MCF 10A (cell line): ENCODE measurements at places on chromosomes 1 and 21. TPM values are rescaled to one million over a fixed set of nuclear protein-coding genes. Genes with fewer than 3 reads are reported as not detected.
A peak's percentile ranks its signal among the peaks of the same experiment; 100 is the strongest.

Gene FCRL5
- not detected in 2 replicates for total RNA-seq

- DNase-seq = no peak
Measured at GRCh38 chr21:35053356-35054096, 4.4 kb upstream of the RUNX1 start.

DNA sequence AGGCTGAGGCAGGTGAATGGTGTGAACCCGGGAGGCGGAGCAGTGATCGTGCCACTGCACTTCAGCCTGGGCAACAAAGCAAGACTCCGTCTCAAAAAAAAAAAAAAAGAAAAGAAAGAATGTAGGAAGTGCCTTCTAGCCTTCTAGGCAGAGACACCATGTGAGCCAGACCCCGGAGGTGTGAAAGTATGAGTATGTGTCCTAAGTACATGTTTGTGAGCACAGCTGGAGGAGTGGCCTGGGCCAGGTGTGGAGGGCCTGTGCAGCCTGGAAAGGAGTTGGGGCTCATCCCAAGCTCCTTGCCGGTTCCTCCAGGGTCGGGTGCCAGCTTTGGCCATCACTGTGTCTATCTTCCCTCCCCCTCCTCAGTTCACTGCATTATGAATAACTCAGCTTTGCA lies 13.0 kb downstream of the SOX13 start:
- no peak for DNase-seq

DNA sequence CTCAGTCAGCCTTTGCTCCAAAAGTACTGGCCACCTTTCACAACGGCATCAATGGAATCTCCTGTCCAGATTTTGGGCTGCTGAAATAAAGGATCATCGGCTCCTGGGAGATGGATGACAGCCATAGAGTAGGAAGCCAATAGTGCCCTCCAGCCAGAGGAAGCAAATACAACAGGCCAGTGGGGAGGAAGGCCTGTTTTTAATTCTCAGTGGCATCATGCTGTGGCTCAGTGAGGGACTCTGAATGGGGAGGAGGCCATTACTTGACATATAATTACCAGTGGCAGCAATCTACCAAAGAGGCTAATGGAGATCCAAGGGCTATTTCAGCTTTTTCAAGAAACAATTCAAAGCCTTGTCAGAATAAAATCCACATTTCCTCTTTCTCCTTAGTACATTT lies 26.7 kb downstream of the COLGALT2 start:
- DNase-seq = no peak

GRCh38 chr1:185973645-185974044 lies 239.5 kb downstream of the HMCN1 start:
- peak; percentile 79 for DNase-seq

- peak; percentile 8 for DNase-seq
Measured at GRCh38 chr1:5744911-5745799, 247.1 kb downstream of the NPHP4 start.

Gene PTCH2
- total RNA-seq = 0.56 and 0.79 TPM in 2 replicates

DNA sequence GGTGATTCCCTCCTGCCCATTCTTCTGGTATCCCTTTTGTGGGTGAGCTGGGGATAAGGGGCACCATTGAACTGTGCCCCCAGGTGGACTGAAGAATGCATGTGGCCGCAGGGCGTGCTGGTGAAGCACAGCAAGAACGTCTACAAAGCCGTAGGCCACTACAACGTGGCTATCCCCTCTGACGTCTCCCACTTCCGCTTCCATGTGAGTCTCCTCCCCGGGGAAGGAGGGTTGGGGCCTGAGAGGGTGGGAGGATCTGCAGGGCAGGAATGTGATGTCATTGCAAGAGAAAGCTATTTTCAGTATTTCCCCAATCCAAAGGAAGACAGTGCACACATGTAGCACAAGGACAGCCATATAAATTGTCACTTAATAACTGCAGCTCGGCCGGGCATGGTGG lies 7.5 kb upstream of the KPNA6 start:
- no peak for DNase-seq

DNA sequence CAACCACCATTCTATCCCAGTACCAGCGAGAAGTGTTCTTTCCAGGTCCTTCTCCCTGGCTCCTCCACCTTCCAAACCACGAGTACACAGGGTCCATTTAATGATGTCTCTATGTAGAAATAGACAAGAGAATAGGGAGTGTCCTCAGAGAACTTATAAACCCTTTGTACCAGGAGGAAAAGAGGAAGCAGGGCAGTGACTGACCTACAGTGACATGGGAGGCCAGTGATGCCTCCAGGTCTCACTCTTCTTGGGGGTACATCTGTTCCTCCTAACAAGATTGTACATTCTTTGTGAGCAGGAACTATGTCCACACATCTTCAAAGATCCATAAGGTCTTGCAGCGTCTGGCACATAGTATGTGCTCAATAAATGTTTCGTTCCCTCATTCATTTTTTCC lies 18.7 kb upstream of the FMOD start:
- DNase-seq = no peak

DNA sequence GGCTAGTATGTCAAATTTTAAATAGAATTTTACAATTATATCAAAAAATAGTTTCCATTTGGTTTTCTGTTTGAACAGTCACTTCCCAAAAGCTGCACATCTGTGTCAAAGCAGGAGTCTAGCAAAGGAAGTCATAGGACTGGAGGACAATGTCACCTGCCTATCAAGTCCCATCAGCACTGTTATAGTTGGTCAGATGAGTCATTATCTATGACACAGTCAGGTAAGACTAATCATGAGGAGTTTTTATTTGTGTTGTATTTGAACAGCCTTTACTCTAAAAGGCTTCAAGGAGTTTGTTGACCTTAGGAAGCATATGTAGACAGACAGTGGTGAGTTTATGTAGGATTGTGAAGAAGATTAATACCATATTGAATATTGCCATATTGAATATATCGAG lies 74.2 kb upstream of the QSOX1 start:
- DNase-seq = peak; percentile 12
